GM23248 (cell line): ENCODE measurements at places on chromosomes 6 and 20. TPM values are rescaled to one million over a fixed set of nuclear protein-coding genes. Genes with fewer than 3 reads are reported as not detected.

DNA sequence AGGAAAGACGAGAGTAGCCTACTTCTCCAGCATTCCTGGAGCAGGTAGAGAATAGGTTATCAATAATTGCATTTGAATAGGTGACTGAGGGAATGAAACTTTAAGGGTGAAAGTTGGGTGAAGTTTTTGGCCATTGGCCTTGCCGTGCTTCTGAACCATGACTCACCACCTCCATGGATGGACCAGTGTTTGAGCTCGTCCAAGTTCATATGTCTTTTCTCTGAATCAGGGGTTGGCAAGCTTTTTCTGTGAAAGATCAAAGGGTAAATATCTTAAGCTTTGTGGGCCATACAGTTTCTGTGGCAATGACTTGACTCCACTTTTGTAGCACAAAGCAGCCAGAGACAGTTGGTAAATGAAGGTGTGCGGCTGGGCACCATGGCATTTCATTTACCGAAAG, 31.8 kb downstream of the SNRNP48 start:
- DNase-seq, result peak; percentile 56

GRCh38 chr20:36591281-36591680, 14.3 kb upstream of the RAB5IF start:
- DNase-seq, result no peak

Gene TASP1
- polyA plus RNA-seq, result 7.9 and 8.4 TPM in 2 replicates

GRCh38 chr6:90187437-90188121, 109.1 kb downstream of the BACH2 start:
- DNase-seq, result no peak

- DNase-seq, result no peak
These were observed 4.0 kb downstream of the DCDC2 start for GRCh38 chr6:24353861-24354260.

DNA sequence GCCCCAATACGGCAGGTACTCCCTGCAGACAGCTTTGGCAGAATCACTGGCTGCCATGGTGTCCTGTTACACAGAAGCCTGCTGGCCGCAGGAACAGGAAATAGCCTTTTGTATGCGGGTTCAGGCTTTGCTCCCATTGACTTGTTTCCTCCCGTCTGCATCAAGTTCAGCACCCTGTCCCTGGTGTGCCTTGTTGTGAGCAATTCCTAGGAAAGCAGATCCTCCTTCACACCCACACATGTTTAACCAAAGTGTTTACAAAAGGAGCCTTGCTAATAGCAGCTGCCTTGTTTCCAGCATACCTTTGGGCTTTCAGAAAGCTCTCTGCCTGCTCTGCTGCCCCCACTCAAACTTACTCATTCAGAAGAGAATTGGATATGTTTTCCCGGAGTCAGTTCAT, 127.2 kb upstream of the SUPT3H start:
- peak; percentile 74 for DNase-seq

DNA sequence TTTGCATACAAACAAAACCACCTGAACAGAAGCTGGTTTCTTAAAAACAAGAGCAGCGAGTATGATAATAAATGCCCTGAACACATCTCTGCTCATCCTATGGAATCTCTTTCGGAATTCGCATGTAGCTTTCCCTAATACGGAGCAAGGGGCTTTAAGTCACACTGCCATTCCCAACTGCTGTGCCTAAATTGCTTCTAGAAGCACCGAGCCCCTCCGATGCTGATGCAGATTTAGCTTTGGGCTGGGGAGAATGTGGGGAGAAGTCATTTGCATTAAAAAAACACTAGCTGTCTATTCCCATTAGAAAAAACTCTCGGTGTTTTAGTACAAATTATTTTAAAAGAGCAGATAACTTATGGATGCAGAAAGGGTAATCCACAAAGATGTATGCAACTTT, 76.9 kb downstream of the CD83 start:
- DNase-seq, result no peak

- no peak for DNase-seq
These were observed 8.2 kb downstream of the PPP1R14C start for GRCh38 chr6:150150821-150151646.

GRCh38 chr20:23881371-23881770, 1.8 kb upstream of the CST5 start:
- no peak for DNase-seq

DNA sequence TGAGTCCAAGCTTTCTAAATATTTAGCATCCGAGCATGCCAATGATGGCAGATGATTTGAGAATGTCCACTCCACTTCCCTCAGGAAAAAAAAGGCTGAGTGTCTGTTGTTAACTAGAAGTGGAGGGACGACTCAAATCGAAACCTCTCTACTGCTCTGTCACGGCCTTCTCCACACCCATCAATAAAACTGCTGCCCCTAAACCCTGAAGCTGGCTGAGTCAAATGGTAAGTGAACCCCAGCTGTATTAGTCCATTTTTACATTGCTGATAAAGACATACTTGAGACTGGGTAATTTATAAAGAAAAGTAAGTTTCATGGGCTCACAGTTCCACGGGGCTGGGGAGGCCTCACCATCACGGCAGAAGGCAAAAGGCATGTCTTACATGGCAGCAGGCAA, 707.0 kb downstream of the QKI start:
- no peak for DNase-seq

GRCh38 chr6:8860671-8861070, 425.3 kb upstream of the SLC35B3 start:
- DNase-seq, result no peak

- DNase-seq, result peak; percentile 75
These were observed 105.6 kb upstream of the CLDN20 start for GRCh38 chr6:155158030-155158843.

Gene NPBWR2
- not detected in 2 replicates for polyA plus RNA-seq
